Activated T-cell treated with anti-CD3 and anti-CD28 coated beads, Interleukin-2, amount 50 U/mL, for 4 hours (primary cell): ENCODE measurements at places on chromosomes 13 and 19. TPM values are rescaled to one million over a fixed set of nuclear protein-coding genes. Genes with fewer than 3 reads are reported as not detected.
A peak's percentile ranks its signal among the peaks of the same experiment; 100 is the strongest.

Gene ZNF730
- total RNA-seq = 0.11 TPM

GRCh38 chr13:39601636-39602035 is 1.4 kb downstream of the LHFPL6 start:
- no peak for DNase-seq

DNA sequence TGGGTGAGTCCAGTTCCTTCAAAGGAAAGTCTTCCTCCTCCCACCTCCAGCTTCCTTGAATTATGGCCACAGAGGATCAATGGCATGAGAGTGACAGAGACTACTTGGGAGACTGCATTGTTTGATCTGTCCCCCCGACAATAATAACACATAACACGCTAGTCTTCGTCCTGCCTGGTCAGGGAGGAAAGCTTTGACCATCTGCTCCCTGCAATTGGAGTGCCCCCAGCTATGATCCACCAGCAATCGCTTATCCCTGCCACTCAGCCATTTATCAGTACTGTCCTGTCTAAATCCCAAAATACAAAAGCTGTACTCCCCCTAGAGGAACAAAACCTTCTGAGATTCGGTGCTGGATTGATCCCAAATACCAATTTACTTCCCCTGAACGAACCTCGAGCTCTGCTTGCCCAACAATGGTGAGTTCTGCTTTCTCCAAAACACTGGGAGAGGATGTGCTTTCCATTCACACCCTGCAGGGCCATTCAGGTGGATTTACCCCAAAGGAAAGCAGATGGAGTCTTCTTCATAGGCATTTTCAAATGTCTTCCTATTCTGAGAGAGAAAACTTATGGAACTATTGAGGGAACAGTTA is 466.7 kb downstream of the TSHZ3 start:
- no peak for DNase-seq

Gene COG3
- total RNA-seq = 21.7 TPM

DNA sequence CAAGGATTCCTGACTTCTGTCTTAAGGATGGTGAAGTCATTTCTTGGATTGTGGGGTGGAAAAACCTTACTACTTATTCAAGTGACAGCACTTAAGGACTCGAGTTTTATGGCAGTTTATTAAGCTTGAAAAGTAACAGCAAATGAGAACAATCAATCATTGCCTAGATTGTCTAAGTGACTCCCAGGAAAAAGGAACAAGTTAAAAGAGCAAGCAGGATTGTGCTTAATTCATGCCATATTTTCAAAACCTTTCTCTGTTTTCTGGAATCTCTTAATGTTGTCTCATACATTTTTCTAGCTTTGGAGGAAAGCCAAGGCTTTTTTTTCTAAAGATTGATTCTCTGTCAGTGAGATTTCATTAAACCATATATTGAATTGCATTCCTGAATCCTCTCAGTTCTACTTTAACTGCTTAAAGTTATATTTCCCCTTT is 236.2 kb upstream of the HTR2A start:
- DNase-seq = no peak

Gene DLL3
- 3.3 TPM for total RNA-seq

GRCh38 chr13:106621833-106622232 is 53.9 kb upstream of the ARGLU1 start:
- no peak for DNase-seq

DNA sequence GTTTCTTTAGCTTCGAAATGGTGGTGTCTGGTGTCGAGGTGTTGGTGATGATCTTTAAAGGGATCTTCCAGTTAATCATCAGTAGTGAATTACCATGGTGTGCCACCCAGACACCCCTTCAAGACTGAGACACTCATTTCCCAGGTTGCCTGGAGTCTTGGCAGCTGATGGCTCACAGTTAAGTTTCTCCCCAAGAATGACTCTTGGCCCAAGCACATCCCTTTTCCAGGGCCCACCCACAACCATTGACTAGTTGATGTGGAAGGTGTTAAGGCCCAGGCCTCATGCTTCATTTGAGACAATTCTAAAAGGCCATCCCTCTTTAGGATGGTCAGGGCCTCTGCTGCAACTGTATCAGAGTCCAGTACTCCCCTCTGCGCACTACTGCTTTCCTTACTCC is 145.5 kb downstream of the FOXO1 start:
- no peak for DNase-seq

GRCh38 chr19:55145232-55145631 is 3.8 kb downstream of the TNNT1 start:
- no peak for DNase-seq

Gene ZNF723
- not detected for total RNA-seq

GRCh38 chr13:65292488-65292901 is 1937.6 kb downstream of the PCDH9 start:
- DNase-seq = no peak

DNA sequence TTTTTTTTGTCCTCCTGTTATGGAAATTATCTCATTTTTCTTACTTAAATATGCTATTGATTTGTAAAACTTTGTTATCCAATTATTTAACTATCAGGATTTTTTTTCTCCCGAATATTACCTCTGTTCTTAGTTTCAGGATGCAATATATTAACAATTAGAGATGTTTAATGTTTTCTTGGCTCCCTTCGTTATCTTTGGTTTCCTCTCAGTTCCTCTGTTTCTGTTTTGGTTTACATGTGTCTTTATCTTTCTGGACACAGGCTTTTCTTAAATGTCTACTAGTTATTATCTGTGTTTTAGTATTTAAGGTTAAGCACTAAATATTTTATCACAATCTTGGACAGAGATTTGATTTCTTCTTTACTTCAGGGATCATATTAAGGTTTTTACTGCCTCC is 462.2 kb upstream of the SLC10A2 start:
- DNase-seq = no peak

- DNase-seq = no peak
Measured at GRCh38 chr13:27562457-27562856, 57.9 kb downstream of the LNX2 start.

Gene CYP2B6
- total RNA-seq = 0.18 TPM

DNA sequence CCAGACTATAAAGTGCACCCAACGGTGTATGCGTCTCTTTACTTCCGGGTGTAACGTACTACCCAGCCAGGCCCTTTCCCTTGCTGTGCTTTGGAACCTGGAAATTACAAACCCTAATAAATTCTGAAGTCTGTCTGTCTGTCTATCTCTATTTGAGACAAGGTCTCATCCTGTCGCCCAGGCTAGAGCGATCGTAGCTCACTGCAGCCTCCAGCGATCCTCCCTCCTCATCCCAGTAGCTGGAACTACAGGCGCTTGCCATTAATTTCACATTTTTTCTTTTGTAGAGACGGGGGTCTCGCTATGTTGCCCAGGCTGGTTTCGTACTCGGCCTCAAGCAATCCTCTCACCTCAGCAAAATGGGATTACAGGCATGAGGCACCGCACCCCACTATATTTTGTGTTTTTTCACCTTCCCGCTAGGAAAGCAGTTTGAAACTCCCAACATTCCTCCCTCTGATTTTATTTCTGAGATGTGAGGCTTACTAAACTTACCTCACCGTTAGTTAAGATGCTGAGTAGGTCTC is 469 bp upstream of the RNF6 start:
- no peak for DNase-seq

DNA sequence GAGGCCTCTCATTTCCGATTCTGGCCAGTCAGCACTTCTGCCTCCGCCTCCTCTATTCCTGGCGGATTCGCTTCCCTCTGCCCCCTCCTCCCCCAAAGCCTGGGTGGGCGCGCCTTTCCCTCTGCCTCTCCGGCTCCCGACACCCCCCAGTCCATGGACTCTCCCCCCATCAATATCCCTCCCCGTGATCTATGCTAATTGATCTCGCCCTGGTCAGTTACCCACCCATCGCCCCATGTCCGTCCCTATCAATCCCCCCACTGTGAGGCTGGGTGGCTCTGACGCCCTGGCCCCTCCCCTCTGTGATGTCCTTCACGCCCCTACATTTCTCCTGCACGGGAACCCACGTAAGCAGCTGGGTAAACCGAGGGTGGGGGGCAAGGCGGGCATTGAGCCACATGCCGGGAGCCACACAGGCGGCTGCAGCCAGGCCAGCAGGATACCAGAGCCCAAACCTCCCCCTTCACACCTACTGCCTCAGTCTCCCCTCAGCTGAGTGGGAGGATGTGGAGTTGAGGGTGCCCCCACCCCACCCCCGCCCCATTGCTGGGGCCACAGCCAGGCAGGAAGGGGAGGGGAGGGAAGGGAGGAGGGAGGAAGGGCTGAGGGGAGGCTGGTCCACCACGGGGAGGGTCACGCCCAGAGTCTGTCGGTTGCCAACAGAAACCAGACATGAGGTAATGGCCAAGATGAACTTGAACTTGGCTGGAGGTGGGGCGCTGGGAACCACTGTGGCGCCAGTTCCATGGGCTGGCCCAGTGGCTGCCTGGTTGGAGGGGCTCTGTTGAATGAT is 21.0 kb downstream of the SMIM24 start:
- DNase-seq = no peak

- no peak for DNase-seq
Measured at GRCh38 chr13:95588721-95589120, 36.2 kb downstream of the CLDN10 start.

GRCh38 chr19:4369888-4370260 is 26.5 kb downstream of the MPND start:
- peak; percentile 74 for DNase-seq

Gene STOML3
- total RNA-seq = not detected
